ENCODE measurements at places on chromosomes 7 and 10. TPM values are rescaled to one million over a fixed set of nuclear protein-coding genes. Genes with fewer than 3 reads are reported as not detected.
A peak's percentile ranks its signal among the peaks of the same experiment; 100 is the strongest.

Gene CYP2C19
- 0.15 TPM for total RNA-seq

- peak; percentile 41 for DNase-seq
Observed at GRCh38 chr10:7409045-7409731, 1.6 kb downstream of the SFMBT2 start.

DNA sequence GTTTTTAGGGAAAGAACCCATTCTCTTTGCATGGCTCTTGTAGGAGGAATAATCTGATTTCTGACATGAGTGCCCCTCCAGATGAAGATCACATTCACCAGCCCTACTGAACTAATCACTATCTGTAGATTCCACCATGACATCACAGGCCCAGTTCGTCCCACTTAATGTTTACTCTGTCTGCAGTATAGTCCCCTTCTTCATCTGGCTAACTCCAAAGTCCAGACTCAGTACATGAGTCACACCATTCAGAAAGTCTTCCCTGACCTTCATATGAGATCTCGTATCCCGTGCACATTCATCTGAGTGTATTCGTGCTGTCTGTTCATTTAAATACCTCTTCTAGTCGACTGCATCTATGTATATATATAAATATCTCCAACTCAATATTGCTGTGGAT, 366.5 kb upstream of the AKR1E2 start:
- DNase-seq = no peak

Gene NDUFB8
- 364 TPM for total RNA-seq
